Peyer's patch (tissue), 4 donors: ENCODE measurements at places on chromosomes 2 and 18. TPM values are rescaled to one million over a fixed set of nuclear protein-coding genes. Genes with fewer than 3 reads are reported as not detected.

The TRIM54 gene
- total RNA-seq = not detected

DNA sequence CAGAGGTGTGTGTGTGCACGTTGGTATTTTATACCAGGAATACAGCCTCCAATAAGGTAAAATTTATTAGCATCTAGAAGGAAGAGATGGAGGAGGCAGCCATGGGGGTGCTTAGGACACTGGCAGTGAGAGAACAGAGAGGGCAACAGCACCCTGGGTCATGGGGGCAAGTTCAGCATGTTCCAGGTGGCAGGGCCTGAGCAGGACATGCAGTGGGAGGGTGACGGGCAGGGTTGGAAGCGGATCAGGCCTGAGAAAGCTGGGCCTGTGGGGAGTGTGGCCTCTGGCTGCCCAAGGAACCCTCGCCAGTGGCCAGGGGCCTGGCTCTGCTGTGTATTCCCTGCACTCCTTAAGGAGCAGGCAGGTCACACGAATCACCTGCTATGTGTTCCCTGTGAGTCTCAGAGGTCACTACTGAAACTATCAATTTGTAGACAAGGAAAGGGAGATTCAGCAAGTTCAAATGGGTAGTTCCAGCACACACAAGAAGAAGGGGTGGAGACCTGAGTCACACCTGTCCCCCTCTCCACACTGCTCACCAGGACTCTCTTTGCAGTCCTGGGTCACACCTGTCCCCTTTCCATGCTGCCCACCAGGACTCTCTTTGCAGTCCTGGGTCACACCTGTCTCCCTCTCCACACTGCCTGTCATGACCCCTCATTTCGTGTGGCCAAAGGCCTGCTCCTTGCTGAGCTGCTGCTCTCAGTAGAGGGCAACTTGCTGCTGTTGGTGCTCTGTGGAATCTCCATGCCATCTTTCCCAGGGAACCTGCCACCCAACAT, 463.9 kb upstream of the HS6ST1 start:
- no peak for DNase-seq

GRCh38 chr2:169716938-169717690, 16.5 kb upstream of the KLHL23 start:
- no peak for DNase-seq

GRCh38 chr2:110847651-110848050, 115.3 kb downstream of the ACOXL start:
- DNase-seq = no peak

The ARHGAP28 gene
- total RNA-seq = 1.1 TPM

DNA sequence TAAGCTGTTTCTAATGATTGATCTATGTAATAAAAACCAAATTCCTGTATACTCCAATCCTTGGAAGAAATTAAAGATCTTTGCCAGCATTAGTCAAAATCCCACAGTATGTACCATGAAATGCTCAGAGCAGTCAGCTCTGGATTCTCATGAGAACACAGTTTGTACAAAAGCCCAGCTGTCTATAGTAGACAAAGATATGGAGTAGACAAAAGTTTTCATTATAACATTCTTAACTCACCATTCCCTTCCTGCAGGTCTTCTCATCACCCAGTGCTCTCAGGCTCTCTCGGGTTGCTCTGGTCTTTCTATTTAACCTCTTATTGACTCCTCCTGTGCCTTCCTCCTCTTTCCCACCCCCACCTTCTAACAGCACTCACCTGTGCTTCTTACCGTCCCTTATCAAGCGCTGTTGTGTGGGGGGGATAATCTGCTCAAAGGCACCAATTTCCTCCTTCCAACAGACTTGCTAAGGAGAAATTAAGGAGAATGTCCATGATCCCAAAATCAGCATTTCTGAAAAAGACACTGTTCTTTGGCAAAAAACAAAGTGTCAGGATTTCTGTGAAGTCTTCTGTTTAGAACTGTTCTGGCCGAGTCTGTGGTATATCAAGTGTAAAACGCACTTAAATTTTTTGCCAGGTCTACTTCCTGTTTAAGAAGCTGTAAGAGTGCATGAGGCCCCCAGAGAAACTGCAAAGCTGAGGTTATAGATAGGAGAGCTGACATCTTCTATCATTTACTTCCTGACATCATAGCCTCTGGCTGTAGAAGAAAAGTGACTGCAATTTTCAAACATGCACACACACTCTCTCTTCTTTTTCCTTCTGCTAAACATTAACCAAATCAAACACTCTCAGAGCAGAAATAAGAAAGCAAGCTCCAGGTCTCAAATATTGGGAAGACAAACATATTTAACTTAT, 144.1 kb downstream of the EVA1A start:
- no peak for DNase-seq

DNA sequence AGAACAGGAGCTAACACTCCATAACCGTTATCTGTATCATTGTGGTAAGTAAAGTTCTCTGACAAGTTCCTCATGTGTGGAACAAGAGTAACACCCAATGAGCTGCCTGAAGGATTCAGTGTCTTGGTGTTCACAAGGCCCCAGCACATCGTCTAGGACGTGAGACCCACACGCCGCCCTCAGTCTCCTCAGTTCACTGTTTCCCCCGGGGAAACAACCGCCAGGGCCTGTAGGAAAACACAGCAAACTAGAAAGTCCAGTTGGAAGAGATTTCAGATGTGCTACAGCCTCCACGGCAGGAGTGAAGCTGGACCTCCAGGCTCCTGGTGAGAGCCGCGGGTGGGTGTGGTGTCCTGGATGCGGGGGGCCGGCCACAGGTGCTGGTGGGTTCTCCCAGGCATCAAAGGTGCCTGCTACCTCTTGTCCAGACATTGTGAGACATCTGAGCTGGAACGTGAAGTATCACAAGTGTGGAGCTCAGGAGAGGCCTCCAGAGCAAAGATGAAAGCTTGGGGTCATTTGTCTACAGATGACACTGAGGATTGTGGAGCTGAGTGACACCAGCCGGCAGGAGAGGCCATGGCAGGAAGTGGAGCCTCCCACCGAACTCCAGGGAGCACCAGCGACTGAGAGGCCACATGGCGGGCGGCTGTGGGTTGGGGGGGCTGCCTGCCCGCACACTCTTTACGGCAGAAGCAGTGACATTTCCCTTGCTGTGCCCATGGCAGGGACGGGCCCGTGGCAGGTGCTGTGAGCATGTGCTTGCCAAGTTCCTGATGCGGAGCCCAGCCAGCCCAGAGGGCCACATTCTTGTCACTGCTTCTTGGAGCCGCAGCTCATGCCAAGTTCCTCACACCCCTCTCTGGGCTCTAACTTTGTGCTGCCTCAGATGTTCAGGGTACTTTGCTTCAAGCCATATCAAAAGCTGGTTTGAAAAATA, 131.2 kb downstream of the TMEM18 start:
- no peak for DNase-seq

The PJVK gene
- 1.7 TPM for total RNA-seq

GRCh38 chr2:216548901-216549331, 50.3 kb downstream of the RPL37A start:
- DNase-seq = no peak

The LIMS2 gene
- 7.7 TPM for total RNA-seq
